ENCODE measurements at places on chromosomes 11 and 22.

DNA sequence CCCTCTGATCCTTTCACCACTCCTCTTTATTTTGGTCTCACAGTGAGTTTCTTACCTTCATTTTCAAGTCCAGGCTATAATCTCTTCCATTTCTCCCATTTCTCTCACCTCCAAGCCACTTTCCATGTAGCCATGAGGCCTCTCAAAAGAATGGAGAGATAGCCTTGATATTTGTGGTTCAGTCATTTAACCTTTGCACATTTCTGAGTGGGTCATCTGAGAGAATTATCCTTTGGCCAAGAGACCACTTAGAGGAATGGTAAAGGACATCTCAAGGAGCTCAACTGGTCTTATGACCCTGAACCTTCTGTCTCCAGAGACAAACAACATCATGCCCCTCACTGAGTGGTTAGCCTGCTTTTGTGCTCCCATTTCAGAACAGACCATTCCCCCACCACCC is 121.1 kb downstream of the KIRREL3 start:
- DNase-seq, result no peak

- DNase-seq, result no peak
Measured at GRCh38 chr11:27783701-27784355, 83.6 kb upstream of the BDNF start.

DNA sequence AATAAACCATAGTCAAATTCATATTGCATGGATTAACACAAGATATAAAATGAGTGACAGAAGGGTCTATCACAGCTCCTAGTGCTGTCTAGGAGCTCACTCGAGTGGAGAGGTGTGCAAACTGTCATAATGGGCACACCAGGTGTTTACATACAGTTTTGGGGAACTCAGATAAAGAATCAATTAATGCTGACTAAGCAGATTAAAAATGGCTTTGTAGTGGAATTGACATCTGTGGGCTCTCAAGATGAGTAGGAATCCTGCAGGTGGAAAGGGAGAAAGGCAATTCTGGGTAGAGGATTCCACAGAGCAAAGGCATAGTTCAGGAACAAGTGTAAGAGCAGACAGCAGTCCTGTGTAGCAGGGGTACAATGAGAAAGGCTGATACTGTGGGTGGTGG is 496.2 kb upstream of the CCDC90B start:
- DNase-seq, result no peak

DNA sequence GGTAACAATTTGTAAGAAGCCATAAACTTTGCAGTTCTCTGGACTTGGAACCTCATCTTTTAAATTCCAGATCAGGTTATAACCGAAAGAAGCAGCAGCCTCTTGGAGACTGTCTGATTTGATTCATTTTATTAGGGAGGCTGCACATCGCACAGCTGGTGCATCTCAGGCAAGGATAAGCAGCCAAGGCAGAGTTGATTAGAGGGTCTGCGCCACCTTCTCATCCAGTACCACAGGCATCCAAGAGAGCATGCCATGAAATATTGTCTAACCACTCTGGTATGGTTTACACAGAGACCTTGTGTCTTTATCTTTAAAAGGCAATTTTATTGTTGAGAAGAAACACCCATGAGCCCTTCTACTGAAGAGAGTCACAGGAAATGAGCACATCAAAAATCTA is 16.2 kb upstream of the CWF19L2 start:
- no peak for DNase-seq

Measured in NCI-H2081 (cell line).